A549 (cell line): ENCODE measurements at places on chromosomes 16 and 17.

- no peak for DNase-seq
Measured at GRCh38 chr17:44589316-44590071, 32.2 kb downstream of the FZD2 start.

- no peak for DNase-seq
Measured at GRCh38 chr17:2183346-2183745, 120.2 kb downstream of the SMG6 start.

DNA sequence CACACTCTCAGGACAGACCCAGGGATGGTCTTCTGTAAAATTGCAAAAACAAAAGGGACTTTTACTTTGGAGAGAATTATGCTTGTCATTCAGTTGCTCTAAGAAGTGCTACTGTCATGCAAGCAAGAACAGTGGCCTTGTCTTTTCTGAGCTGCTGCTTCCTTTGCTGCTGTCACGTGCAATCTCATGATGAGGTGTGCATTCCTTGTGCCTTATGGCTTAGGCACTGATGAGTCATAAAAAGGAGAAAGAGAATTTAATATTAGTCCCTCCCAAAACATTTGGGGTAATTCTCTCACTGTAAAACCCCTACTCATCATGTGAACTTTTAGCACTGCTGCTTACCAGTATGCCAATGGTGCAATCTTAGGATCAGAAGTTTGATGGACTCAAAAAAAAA, 2051.3 kb downstream of the TP53TG3F start:
- no peak for DNase-seq

DNA sequence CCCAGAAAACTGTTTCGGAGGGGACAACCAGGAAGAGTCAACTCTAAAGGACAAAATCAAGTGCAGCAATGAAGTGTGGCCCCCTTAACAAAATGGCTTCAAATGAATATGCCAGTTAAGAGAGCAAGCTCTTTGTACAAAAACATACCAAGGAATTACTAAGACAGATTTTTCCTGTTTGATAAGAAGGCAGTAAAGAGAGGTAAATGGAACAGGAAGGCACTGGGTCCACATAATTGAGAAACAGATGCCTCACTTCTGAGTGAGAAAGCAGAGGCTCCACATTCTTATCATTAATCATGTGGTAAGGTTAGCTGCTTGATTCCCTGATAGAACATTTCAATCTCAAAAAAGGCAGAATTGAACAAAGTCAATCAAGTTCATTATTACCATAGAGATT, 44.9 kb downstream of the MBTD1 start:
- no peak for DNase-seq

DNA sequence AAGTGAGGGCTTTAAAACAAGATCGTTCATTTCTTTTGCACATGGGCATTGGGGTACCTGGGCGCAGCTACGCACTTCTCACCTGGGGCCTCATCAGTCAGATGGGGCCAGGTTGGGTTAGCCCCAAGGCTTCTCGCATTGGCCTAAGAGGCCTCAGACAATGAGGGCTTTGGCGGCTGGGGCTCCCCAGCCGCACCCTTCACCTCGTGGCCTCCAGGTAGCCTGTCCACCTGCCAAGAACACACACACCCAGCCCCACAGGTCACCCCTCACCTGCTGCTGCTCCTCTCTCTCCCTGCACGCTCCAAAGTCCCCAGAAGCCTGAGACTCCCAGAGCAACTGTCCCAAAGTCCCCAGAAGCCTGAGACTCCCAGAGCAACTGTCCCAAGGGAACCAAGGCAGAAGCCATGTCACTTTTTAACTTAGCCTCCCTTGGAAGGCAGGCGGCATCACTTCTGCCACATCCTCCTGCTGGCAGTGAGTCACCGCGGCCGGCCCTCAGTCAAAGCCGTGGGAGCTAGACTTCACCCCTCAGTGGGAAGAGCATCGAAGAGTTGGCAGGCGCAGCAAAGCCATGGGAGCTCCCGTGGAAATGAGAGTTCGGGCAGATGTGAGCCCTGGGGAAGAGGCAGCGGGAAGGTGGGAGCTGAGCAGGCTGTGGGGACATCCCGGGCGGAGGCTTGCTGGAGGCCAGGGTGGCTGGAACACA, 78.9 kb upstream of the PLCG2 start:
- no peak for DNase-seq

DNA sequence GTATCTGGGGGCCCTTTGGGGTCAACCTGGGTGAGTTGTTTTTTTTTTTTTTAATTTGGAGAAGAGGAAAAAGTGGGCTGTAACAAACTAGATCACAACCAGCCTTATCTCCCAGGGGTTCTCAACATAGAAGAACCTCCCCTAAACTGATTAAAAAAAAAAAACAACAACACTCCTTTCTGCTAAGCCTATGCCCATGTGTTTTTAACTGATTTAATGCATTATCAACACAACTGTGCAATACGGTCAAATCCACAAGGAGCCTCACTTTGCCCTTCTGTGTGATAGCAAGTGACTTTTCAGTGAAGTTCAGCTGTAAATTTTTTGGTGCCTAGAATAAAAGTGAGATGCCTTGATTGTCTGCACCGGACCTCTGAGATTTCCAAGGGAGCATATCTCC, 646 bp downstream of the MYH11 start:
- no peak for DNase-seq

- DNase-seq, result no peak
Measured at GRCh38 chr16:58109330-58109729, 19.9 kb downstream of the CFAP20 start.

- no peak for DNase-seq
Measured at GRCh38 chr16:8848231-8848938, 20.4 kb downstream of the CARHSP1 start.

DNA sequence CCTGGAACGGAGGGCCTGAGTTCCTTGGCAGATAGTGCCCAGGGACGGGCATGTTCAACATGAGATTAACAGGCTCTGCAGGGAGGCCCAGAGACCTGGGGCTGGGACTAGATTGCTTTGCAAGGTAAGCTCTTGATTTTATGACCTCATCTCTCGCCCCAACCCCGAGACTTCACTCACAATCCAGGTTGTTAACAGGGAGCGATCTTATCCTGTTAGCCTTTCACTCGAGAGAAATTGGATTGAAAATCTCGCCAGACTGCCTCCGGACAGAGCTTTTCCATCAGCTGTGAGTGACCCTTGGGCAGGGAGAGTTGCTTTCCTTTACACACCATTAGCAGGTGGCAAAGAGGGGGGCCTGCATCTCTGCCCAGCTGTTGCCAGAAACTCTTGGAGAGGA, 521.7 kb upstream of the EEF2KMT start:
- DNase-seq, result no peak

GRCh38 chr17:1904273-1905182, 74.7 kb downstream of the RPA1 start:
- DNase-seq, result no peak

DNA sequence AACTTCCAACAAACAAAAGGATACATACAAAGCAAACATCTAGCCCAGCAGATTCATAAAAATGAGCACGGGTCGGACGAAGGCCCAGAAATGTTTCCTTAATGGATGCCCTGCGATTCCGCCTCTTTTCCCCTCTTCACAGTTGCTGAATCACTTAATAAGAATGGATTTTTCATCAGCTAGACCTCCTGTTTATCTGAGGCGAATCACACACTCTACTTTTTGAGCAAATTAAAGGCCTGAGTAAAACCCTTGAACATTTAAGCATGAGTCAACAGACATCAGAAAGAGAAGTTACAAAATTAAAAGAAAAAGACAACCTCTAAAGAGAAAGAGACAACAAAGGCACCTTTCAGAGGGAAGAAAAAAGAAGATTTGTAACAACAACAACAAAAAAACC, 44.7 kb downstream of the HS3ST3A1 start:
- DNase-seq, result no peak

- DNase-seq, result no peak
Measured at GRCh38 chr16:57640185-57640584, 11.8 kb downstream of the ADGRG1 start.

- DNase-seq, result peak; percentile 63
Measured at GRCh38 chr17:81241648-81242420, 2.7 kb downstream of the NDUFAF8 start.

DNA sequence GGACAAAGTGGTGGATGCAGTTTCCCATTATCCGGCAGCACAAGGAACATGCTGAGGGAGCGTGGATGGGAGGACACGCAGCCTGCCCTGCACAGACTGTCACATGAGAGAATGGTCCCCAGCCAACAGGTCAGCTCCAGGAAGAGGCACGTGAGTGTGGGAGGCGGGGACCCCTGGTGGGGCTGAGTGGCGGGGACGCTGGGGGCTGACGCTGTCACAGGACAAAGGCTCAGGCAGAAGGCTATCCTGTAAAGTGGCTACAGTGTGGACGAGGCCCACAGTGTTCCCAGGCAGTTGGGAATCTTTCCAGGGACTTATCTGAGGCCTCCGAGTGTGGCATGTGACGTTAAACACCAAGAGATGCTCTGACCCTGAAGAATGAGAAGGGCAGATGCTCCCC, 30.4 kb downstream of the MBTPS1 start:
- DNase-seq, result no peak

GRCh38 chr16:48272837-48273421, 25.6 kb upstream of the ABCC11 start:
- DNase-seq, result no peak

- no peak for DNase-seq
Measured at GRCh38 chr16:12043953-12044352, 67.4 kb downstream of the SNX29 start.

- DNase-seq, result no peak
Measured at GRCh38 chr17:74757502-74757901, 9.1 kb downstream of the NHERF1 start.

DNA sequence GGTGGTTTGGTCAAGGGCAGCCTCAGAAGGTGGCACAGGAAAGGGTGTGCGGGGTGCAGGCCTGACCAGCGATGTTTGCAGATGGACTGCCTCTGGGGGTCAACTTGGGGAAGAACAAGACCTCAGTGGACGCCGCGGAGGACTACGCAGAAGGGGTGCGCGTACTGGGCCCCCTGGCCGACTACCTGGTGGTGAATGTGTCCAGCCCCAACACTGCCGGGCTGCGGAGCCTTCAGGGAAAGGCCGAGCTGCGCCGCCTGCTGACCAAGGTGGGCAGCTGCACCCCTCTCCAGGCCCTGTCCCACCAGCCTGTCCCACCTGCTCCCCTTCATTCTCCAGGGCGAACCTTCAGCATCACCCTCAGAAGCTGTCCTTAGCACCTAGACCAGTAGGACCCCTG, 12.5 kb downstream of the DHODH start:
- DNase-seq, result no peak

DNA sequence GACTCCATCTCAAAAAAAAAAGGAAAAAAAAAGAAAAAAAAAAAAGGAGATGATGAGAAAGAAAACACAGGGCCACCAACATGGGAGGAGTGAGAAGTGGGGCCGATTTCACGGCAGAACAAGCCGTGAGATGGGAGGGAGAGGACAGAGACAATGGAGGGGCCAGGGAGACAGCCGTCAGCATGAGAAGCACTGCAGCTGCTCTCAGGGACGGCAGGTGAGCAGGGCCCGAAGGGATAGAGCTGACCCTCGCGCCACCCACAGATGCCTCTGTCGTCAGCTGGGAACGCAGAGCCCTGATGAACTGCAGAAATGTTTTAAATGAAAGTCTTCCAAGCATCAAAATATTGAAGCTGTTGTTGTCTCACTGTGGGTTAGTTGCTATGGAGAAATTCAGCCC, 20.3 kb downstream of the PITPNM3 start:
- no peak for DNase-seq

DNA sequence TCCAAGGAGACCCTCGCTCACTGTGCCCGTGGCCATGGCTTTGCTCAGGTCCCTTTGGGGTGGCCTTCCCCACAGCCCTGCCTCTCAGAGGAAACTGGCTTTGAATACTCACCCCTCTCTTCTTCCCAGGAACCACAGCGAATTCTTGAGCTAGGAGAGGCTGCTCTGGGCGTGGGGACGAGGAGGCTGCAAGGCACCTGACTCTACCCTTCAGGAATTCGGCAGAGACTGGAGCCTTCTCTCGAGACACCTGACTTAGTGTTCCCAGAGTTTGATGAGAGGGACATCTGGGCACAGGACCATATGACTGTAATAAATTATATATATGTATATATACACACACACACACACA, 6.2 kb downstream of the LLGL2 start:
- DNase-seq, result no peak
